ENCODE measurements at places on chromosomes 7 and 10.

DNA sequence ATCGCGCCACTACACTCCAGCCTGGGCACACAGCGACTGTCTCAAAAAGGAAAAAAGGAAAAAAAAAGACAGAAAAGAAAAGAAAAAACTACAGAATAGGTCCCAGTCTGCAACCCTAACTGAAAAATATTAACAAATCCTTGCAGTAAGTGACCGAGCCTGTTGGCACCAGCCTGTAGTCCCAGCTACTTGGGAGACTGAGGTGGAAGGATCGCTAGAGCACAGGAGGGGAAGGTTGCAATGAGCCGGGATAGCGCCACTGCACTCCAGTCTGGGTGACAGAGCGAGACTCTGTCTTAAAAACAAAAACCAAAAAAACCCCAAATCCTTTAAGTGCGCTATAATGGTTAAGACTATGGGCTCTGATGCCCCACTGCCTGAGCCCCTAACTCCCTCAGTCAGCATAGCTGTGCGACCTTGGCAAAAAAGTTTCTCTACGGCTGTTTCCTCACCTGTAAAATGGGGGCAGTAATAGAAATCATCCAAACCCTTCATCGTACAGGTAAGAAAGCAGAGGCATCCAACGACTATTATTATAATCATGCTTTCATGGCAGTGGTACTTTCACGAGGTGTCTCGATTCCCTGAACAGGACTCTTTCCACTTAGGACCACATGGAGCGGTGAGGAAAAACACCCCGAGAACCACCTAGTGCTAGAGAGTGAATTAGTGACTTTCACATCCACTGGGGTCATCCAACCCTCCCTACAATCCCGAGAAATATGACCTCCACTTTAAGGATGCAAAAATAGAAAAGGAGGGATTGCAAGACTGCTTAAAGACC, 755 bp downstream of the TOMM7 start:
- H3K27ac ChIP-seq: peak overlapping the region; percentile 78
- peak overlapping the region; percentile 90 for H3K4me3 ChIP-seq
- no peaks in the 10 kb centered on the region for H3K27me3 ChIP-seq
- peaks cover 7% of the 10 kb centered on the region for H3K36me3 ChIP-seq
- DNase-seq: peak; percentile 35

GRCh38 chr7:3270362-3270761, 30.7 kb upstream of the SDK1 start:
- DNase-seq: no peak
- no peaks in the 10 kb centered on the region for H3K36me3 ChIP-seq
- H3K27ac ChIP-seq: no peak overlapping the region
- no peaks in the 10 kb centered on the region for H3K27me3 ChIP-seq
- H3K4me1 ChIP-seq: no peaks in the 10 kb centered on the region

- H3K27ac ChIP-seq: no peak overlapping the region
- no peaks in the 10 kb centered on the region for H3K36me3 ChIP-seq
- no peaks in the 10 kb centered on the region for H3K27me3 ChIP-seq
- no peak overlapping the region for H3K4me3 ChIP-seq
- peaks cover 4% of the 10 kb centered on the region for H3K4me1 ChIP-seq
- DNase-seq: no peak
Measured at GRCh38 chr7:123792547-123792946, 43.7 kb upstream of the WASL start.

- H3K27ac ChIP-seq: no peak overlapping the region
- no peaks in the 10 kb centered on the region for H3K4me1 ChIP-seq
- no peak for DNase-seq
- H3K4me3 ChIP-seq: no peak overlapping the region
Measured at GRCh38 chr7:32108651-32109050, 38.4 kb upstream of the PDE1C start.

DNA sequence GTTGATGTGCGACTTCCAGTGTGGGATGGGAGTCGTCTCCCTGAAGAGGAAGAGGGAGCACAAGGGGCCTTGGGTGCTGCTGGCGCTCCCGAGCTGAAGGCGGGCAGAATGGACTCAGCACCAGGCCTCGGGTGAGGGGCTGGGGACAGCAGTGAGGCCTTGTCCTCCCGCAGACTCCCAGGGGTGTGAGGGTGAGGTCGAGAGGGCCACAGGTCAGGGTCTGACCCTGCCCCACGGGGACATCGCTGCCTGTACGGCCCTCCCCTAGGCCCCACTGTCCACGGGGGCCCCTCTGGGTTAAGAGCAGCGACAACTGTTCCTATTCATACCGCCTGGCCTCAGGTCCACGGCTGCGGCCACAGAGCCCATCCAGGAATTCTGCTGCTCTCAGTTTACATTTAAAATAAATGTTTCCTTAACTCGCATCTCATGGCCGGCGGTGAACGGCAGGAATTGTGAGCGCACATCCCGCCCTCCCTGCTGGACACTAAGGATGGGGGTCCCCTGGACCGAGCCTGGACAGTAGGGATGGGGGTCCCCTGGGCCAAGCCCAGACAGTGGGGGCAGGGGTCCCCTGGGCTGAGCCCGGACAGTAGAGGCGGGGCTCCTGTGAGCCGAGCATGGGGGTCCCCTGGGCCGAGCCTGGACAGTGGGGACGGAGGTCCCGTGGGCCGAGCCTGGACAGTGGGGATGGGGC, 61.7 kb downstream of the PDGFA start:
- H3K4me1 ChIP-seq: peaks cover 29% of the 10 kb centered on the region
- no peak for DNase-seq
- no peaks in the 10 kb centered on the region for H3K36me3 ChIP-seq
- no peak overlapping the region for H3K27ac ChIP-seq
- H3K4me3 ChIP-seq: no peak overlapping the region

GRCh38 chr10:22374489-22375126, 29.3 kb downstream of the SPAG6 start:
- no peak for DNase-seq
- no peaks in the 10 kb centered on the region for H3K36me3 ChIP-seq
- peaks cover 3% of the 10 kb centered on the region for H3K27me3 ChIP-seq
- no peaks in the 10 kb centered on the region for H3K4me1 ChIP-seq

DNA sequence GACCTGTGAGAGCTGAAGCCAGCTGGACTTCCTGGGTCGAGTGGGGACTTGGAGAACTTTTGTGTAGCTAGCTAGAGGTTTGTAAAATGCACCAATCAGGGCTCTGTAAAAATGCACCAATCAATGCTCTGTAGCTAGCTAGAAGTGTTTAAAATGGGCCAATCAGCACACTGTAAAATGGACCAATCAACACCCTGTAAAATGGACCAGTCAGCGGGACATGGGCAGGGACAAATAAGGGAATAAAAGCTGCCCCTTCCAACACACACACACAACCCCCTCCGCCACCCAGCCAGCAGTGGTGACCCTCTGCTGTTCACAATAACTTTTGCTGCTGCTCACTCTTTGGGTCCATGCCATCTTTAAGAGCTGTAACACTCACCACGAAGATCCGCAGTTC, 7.1 kb downstream of the ZNF511 start:
- DNase-seq: no peak
- no peak overlapping the region for H3K4me3 ChIP-seq
- no peaks in the 10 kb centered on the region for H3K4me1 ChIP-seq
- no peaks in the 10 kb centered on the region for H3K36me3 ChIP-seq
- H3K27ac ChIP-seq: no peak overlapping the region
